CD4-positive, alpha-beta memory T cell (primary cell): ENCODE measurements at places on chromosomes 5 and 9.

GRCh38 chr9:109887079-109887478, 107.1 kb downstream of the PALM2AKAP2 start:
- no peak for DNase-seq

DNA sequence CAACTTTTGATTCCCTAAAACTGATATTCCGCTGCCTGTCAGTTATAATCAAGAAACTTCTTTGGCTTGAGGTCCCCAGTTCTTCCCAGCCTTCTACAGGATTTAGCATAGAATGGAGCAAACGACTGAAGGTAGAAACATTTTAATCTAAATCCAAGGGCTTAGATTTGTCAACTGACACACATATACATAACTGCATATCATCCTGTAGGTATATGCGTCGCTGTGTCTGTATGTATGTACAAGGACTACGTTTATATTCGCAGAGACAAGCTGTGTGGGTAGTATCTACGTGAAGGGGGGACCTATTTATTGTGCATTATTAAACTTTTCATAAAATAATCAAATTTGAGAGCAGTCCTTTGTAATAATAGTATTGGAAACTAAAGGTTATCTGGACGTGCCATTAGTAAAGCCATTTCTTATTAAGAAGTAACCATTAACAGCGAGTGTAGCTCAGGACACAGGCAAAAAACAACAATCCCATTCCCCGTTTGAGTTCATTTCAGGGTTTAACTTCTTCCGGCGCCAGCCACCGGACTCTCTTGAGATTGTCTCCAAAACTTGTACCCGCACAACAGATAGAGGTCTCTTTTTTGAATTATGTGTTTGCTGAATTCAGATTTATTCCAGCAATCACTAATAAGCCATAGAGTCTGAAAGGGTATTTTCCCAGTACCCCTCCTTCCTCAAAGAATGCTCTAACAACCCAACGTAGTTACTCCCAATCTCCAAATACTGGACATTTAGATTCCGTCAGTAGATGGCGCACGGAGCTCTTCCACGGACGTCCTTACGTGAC, 2.1 kb upstream of the MLLT3 start:
- DNase-seq = peak; percentile 39

DNA sequence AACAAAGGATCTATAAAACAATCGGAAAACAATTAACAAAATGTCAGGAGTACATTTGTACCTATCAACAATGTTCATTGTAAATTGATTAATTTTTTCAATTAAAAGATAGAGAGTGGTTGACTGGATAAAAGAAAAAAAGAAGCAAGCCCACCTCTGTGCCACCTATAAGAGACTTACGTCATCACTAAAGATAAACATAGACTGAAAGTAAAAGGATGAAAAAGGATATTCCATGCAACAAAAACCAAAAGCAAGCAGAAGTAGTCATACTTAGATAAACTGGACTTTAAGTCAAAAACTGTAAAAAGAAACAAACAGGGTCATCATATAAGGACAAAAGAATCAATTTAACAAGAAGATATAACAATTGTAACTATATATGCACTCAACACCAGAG, 197.4 kb downstream of the RASEF start:
- no peak for DNase-seq

GRCh38 chr9:84691634-84692033, 22.1 kb downstream of the NTRK2 start:
- no peak for DNase-seq

- no peak for DNase-seq
These were observed 588.8 kb downstream of the PRELID2 start for GRCh38 chr5:145246379-145246778.

DNA sequence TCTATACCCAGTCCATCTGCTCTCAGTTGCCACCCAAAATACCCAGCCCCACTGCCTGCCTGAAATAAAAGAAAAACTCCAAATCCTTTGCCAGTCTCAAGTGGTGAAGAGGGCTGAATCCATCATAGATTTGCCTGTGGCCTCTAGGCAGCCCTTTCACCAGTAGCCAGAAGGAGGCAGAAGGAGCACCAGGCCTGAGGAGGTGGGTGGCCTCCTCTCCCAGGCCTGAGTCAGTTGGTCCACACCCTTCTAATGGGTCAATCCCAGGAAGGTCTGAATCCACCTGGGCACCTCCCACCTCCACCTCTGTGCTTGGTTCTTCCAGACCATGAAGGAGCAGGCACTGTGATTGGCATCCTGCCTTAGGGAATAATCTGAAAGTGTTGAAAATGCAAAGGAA, 97.0 kb downstream of the DAPK1 start:
- no peak for DNase-seq

DNA sequence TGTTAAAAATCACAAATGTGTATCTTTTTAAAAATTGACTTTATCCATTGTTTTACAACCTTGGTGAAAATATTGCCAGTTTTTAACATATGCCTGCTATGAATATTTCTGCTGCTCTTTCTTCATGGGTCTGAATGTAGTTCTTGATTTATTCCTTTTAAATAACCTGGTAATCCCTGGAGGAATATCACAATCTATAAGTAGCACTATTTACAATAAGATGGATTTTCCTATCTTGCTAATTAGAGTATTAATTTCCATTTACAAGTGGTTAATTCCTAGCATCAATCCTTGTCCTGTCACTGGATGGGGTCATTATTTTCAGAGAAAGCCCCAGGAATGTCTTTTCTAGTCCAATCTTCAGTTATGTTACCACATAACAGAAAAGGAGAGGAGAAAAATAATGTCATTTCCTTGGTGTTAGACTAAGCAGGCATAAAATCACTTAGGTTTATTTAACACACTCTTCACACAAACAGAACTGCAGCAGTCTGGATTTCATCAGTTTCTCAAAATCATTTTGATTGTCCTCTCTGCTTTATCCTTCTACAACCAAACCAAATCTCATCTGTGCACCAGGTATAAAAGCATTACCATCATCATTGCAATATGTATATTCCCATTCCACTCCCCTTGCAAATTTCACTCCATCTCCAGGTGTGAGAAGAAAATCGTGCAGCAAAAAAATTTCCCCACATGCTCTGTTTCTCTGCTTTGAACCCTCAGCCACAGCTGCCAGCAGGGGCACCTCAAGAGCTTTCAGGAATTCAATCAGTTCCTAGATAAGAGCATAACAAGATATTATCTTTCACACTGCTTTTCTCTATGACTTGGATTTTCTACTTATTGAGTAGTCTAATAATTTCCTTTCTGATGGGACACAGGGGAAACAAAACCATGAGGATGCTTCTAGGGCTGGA, 204.1 kb downstream of the SEC61B start:
- no peak for DNase-seq

DNA sequence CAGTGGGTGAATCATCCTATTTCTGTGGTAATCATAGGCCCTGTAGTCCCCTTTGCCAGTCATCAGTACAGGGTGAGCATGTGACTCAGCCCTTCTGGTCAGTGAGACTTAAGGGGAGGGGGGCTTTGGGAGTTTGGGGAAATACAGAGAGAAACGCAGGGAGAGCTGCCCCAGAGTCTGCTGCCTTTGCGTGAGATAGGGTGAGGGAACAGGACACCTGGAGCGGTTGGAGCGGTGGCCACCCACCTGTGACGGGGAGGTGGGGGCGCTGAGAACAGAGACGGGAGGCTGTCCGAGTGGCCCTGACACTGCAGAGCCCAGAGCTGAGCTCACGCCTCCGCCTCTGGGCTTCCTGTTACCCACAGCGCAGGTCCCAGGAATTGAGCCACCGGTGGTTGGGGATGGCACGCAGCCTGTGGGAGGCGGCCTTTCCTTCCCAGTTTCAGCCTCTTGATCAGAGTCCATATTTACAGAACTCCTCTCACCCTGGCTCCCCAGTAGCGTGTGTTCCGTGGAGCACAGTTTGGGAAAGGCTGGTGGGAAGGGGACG, 92.0 kb upstream of the ERCC6L2 start:
- no peak for DNase-seq

DNA sequence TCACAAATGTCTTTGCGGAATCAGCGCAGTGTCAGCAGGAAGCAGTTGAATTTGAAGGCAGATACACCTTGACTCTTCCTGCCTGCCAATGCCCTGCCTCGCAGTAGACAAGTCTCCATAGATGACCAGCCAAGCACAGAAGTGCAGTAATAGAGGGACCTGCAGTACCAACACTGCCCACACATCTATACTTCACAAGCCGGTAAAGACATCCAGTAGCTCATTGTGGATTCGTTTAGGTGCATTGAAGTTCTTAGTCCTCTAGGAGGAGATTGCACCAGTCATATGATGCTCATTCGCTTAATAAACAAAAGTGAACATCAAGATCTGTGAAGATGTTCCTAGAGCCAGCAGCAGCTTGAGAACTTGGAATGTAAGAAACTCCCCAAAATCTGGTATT, 7.1 kb upstream of the IFNA2 start:
- DNase-seq = peak; percentile 12

GRCh38 chr9:108642871-108643270, 212.9 kb downstream of the ACTL7B start:
- DNase-seq = no peak

GRCh38 chr5:159628703-159629102, 287.6 kb upstream of the ADRA1B start:
- DNase-seq = no peak

DNA sequence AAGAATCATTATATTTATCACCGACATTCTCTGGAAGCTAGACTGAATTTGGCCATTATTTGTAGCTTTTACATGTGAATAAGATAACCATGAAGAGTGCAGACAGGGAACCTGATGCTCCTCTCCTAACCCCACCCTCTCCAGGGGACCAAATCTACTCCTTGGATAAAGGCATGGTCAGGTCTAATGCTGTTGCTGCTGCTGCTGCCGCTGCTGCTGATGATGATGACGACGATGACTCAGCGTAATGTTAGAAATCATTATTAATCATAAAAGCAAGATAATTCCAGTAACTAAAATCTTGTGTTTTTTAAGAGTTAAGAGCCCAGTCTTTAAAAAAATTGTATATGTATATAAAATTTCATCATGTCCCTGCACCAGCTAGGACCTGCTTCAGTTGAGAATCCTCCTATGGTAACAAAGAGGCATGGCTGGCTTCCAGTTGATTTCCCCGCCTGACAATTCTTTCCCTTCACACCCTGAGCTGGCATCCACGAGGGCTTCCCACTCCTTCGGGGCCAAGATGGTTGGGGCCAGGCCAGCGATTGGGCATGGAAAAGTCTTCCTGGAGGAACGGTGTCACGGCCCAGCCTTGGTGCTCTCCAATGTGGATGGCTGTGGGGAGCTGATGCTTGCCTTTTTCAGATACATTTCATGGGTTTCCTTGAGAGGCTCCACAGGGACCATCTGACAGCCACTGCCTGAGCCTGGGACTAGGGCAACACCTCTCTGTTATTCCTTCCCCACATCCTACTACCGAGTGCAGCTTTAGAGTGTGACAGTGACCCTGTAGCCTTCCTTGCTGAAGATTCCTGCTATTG, 400.0 kb downstream of the CTNND2 start:
- no peak for DNase-seq

DNA sequence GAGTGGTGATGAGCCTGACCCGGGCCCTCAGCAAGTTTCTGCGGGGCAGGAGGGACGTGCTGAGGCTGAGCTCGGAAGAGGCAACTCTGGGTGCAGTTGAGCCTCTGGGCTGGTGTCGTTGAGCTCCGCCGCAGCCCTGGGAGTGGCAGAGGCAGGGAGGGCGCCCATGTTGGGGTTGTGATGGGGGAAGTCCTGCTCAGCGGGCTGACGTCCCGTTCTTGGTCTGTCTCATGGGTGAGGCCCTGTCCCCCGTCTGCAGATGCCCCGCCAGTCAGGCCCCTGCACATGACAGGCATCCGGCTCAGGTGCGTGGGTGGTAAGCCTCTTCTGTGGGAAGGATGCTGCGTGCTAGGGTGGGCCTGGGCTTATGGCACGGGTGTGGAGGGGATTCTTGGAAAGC, 64.3 kb downstream of the RXRA start:
- peak; percentile 74 for DNase-seq

DNA sequence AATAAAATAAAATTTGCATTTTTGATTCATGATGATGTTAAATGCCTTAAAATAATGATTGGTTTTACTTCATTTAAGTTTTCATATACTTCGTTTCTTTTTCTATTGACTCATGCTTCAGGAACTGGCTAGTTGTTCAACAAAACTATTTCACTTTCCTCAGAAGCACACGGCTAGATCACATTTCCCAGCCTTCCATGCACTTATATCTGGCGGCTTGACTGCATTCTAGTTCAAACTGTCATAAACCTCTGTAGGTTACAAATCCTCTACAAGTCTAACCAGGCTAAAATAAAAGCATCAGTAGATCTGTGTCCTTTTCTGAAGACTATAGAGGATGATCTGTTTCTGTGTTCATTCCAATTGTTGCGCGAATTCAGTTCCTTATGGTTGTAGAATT, 46.3 kb upstream of the CNTLN start:
- DNase-seq = no peak

GRCh38 chr5:82465235-82465634, 187.1 kb upstream of the RPS23 start:
- no peak for DNase-seq

DNA sequence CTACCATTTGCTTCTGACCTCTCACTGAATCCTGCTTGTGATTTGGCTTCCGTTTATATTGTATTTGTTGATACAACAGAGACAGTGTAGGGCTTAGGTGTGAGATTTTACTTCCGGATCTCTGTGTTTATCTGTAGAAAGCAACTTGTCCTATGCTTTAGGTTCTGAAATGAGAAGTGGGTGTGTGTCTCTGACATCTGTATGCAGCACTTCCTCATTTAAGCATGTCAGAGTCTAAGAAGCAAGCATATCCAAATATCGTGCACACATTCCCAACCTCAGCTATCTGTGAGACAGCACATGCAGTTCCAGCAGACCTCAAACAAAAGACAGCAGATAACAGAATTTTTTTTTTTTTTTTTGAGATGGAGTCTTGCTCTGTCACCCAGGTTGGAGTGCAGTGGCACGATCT, 16.3 kb downstream of the KLF9 start:
- DNase-seq = peak; percentile 42

DNA sequence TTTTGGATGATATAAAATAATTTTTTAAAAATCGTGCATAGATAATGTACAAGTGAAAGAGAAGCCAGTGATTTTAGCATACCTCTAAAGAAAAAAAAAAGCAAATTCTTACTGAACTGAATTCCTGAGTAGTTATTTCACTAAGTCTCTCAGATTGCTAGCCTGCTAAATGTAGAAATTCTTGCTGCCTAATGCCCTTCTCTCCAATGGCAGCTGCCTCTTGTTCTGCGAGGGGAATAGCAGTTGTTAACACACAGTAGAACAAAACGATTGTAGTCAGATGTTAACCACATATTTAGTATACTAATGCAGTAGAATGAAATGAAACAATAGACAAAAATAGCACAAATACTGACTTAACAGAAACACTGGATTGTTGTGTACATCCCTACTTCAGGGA, 26.8 kb downstream of the SMAD5 start:
- no peak for DNase-seq

- no peak for DNase-seq
These were observed 267.2 kb downstream of the RAB3C start for GRCh38 chr5:58849921-58850667.

GRCh38 chr5:126965487-126965886, 64.9 kb downstream of the MARCHF3 start:
- DNase-seq = no peak

- no peak for DNase-seq
These were observed 122.4 kb downstream of the LRRC70 start for GRCh38 chr5:62701036-62701435.

- peak; percentile 45 for DNase-seq
These were observed at the start of gene ZNF883 for GRCh38 chr9:113011911-113012381. ZNF883 (minus strand) TSS chr9:113012192.

GRCh38 chr5:114038756-114039155, 323.1 kb upstream of the KCNN2 start:
- DNase-seq = no peak

GRCh38 chr5:132281856-132282614, 12.2 kb upstream of the SLC22A4 start:
- DNase-seq = no peak

- DNase-seq = no peak
These were observed 29.6 kb upstream of the CNOT6 start for GRCh38 chr5:180464603-180464970.

- DNase-seq = no peak
These were observed 1.4 kb downstream of the PBX3 start for GRCh38 chr9:125748446-125749099.
